ENCODE measurements at places on chromosomes 2 and 18.

GRCh38 chr2:66436581-66437001 is 1.7 kb downstream of the MEIS1 start:
- DNase-seq: no peak

DNA sequence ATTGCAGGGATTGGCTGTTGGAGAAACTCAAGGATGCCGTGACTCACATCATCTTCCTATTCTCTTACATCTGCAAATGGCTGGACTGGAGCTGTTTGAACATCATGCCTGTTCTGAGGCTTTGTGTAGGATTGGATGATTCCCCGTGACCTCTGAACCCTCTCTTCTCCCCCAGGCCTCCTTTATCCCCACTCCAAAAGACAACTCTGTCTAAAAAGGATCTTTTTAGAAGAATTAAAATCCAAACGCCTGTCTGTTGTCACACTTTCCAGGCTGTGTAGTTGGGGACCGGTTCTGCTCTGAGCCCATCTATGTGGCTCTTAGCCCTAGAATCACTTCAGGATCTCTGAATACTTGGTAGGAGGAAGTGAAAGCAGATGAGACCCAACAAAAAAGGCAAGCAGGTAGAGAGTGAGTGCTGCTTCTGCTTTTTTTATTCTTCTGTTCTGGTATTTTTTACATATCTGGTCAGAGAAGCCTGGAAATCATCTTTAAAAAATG is 565 bp downstream of the SP140 start:
- DNase-seq: no peak

DNA sequence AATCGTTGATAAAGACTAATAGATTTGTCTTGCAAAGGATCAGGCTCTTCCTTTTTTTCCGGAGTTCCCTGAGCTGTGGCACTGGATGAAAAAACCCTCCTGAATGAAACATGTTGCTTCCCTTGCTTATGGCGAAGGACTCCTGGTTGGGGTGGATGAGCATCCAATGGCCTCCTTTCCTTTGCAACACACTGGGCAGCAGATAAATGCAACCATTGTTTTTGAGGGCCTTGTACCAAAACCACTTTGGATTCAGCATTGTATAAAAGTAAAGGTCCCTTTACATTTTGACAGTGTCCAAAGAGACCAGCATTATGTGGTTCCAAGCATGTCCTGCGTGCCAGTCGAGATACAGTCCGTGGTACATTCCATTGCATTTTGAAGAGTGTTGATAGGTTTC is 44.7 kb downstream of the FAM210A start:
- no peak for DNase-seq

DNA sequence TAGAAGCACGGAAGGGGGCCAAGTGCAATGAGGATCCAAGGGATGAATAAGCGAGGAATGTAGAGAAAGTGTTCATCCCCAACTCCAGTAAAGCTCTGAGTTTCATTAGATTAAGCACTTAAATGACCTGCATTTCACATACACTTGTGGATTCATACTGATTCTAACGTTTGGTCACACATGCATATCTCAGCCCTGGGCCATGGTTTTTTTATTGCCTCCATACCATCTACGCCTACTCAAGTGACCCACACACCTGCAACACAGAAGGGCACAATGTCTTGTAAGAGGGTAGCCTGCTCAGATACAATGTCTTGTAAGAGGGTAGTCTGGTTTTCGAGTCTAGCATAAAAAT is 566 bp upstream of the MRPS5 start:
- DNase-seq: no peak

GRCh38 chr2:240960971-240961876 is 37.2 kb upstream of the SNED1 start:
- no peak for DNase-seq

GRCh38 chr18:33804258-33804657 is 226.2 kb downstream of the ASXL3 start:
- DNase-seq: peak; percentile 71

GRCh38 chr2:159035790-159036411 is 67.5 kb downstream of the TANC1 start:
- DNase-seq: no peak

GRCh38 chr18:41873730-41874129 is 81.3 kb upstream of the PIK3C3 start:
- no peak for DNase-seq

DNA sequence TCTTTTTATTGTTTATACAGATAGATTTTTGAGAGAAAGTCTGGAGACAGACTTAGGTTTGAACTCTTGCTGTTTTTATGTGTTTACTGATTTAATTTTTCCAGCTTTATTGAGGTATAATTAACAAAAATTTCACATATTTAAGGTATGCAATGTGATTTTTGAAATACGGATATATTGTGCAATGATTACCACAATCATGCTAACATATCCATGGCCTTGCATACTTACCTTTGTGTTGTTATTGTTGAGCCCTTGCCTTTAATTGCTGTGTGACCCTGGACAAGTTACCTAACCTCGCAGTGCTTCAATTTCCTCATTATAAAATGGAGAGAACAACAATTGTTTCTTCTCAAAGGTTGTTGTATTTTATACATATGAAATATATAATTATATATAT is 13.9 kb upstream of the RBMS1 start:
- no peak for DNase-seq

GRCh38 chr2:160674146-160674750 is 180.6 kb upstream of the RBMS1 start:
- DNase-seq: no peak

- DNase-seq: peak; percentile 37
Measured at GRCh38 chr2:85682378-85682777, 11.8 kb upstream of the GNLY start.
